ENCODE measurements at places on chromosomes 12 and 14.

DNA sequence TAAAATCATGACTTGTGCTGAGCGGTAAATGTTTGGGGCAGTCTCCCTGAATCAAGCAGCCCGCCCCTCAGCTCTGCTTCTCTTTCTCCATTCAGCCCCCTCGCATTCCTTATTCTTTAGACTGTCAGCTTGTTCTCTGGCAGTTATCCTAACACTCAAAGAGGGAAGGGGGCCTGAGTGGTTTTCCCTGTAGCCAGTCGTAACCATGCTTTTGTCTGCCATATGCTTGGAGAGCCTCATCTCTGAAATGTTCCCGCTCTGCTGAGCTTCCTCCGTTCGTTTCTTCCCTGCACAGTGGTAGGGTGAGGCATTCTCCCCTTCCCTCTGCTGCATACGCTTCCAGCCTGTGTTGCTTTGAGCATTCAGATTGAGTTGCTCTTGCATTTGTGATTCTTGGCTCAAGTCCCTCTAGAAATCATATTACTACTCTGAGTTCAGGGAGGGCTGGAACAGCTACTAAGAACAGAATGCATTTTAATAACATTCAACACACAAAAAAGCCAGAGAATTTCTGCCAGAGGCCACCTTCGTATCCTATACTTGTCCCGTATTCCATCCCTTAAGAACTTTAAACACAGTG lies 119.7 kb downstream of the FBXL14 start:
- no peak for DNase-seq

DNA sequence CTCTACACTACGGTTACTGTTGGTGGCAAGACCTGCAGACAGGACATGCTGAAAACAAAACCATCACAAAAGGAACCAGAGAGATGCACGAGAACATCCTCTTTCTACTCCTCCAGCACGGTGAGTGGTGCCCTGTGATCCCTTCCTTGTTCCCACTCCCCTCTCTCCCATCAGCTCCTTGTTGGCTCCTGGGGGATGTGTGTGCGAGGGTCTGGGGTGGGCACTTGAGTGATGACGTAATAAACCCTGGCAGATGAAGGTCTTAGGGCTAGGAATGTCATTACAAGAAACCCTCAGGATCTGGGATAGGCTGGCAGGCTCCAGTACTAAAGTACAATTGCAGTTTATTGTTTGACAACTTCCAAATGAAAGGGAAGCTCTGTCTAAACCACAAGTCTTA lies 261.5 kb downstream of the FOXN3 start:
- no peak for DNase-seq

- DNase-seq, result no peak
These were observed 5.2 kb downstream of the FOXA1 start for GRCh38 chr14:37589715-37590427.

- no peak for DNase-seq
These were observed at the start of gene KCNA5 for GRCh38 chr12:5043589-5044419. TSS of gene KCNA5 (plus strand) at chr12:5043879. CDS start at chr12:5044148, 269 bp downstream.

GRCh38 chr12:3600039-3600720 lies 109.2 kb downstream of the PRMT8 start:
- no peak for DNase-seq

- no peak for DNase-seq
These were observed 90.9 kb upstream of the MDM1 start for GRCh38 chr12:68422956-68423574.

GRCh38 chr12:33438851-33439586 lies 600 bp downstream of the SYT10 start:
- no peak for DNase-seq

GRCh38 chr14:78081245-78081644 lies 88.9 kb upstream of the NRXN3 start:
- DNase-seq, result no peak

DNA sequence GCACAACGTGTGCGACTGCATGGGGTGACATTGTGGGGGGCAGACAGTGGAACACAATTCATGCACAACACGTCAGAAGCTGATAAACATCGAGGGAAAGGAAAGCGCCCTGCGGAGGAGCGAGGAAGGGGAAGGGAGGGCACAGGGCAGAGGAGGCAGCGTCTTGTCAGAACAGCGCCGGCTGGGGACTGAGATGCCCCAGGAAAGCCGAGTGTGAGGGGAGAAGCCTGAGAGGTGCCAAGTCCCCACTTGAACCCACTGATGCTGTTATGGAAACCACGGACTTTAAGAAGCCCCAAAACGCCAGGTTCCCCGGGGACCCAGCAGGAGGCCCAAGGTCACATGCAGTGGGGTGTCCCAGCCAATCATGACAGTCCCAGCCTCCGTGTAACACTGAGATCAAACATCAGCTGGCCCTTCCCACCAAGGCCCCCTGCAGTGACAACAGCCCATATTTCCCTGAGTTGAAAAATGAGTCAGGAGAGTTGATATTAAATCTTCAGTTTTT lies 70.0 kb downstream of the GALNT9 start:
- no peak for DNase-seq
